ENCODE measurements at places on chromosomes 1 and 21.

DNA sequence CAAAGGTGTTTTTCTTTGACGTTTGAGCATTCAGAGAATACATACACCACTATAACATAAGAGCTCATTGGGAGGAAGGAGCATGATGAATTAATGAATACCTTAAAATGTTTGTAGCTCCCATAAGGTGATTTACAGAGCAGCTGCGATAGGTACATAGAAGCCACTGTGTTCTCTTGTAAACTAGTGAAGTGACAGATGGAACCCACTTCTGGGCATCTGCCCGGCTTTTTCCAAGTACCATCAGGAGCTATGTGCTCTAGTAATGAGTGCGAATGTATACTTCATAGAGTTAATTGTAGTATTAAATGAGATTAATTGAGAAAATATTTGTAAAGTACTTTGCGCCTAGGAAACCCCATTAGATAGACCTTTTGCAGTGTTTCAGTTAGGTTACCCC lies 48.4 kb downstream of the HENMT1 start:
- no peak for DNase-seq

DNA sequence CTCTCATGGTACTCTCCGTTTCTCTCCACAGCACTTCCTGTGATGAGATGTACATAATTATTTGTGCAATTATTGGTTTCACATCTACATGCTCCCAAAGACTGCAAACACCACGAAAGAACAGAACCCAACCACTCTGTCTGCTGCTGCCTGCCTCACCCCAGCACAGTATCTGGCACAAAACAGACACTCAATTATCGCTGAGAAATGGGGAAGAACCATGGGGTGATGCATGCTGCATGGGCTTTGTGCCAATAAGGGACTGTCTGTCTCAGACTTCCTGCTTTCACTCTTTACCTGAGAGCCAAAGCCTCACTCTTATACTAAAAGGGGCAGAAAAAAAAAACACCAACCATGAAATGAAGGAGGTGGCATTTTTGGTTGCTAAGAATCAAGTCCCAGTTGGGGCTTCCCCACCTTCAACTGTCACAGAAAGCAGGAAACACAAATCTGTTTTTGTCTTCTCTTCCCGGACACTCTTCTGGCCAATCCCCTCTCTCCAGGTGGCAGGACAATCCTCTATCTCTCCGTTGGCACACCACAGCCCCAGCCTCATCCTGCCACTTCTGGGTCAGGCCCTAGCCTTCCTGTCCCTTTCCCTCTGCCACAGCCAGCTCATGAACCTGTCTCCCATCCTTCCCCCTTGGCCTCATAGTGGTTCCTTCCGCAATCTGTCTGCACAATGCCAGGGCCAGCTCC lies 82.0 kb downstream of the TGFBR3 start:
- DNase-seq = peak; percentile 75

DNA sequence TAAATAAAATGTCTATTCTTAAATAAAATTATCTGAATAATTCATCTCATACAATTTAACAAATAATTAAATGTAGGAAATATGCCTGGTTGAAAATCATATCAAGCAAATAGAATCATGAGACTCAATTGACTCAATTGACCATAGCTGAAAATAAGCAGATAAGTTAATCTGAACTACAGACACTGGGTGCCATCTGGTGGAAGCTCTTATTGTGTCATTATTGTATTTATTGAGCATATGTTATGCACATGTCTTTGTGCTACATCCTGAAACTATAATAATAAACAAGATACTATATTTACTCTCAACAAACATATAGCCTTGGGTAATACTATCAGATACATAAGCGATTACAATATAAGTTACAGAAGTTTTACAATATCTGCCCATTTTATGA lies 41.0 kb downstream of the BRINP3 start:
- DNase-seq = no peak

DNA sequence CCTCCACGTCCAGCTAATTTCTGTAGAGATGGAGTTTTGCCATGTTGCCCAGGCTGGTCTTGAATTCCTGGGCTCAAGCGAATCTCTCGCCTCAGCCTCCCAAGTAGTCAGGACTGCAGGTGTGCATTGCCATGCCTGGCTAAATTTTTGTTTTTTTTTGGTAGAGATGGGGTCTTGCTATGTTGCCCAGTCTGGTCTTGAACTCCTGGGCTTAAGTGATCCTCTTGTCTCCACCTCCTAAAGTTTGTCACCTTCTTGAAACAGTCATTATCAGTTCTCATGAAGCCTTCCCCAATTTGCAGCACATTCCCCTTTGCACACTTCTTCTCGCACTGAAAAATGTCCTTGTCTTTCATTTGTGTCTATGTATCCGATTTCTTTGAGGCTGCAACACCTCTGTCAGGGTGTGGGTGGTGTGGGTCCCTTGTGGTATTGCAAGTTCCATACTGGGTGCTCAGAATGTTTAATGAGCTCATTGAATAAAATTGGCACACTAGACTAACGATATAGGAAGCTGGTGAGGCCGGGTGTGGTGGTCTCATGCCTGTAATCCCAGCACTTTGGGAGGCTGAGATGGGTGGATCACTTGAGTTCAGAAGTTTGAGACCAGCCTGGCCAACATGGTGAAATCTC lies 2.9 kb upstream of the CORT start:
- no peak for DNase-seq
